H1 (cell line): ENCODE measurements at places on chromosomes 12 and 14. TPM values are rescaled to one million over a fixed set of nuclear protein-coding genes. Genes with fewer than 3 reads are reported as not detected.

Gene WDHD1
- 79.9 and 87.9 TPM in 2 replicates for total RNA-seq

Gene RPGRIP1
- 0.63 and 0.65 TPM in 2 replicates for total RNA-seq

Gene LLPH
- 29.9 and 31.3 TPM in 2 replicates for total RNA-seq

Gene SYNDIG1L
- total RNA-seq: 3.0 and 3.5 TPM in 2 replicates

Gene ULK1
- 44.1 and 48.5 TPM in 2 replicates for total RNA-seq

Gene DHRS7
- 26.1 and 27.5 TPM in 2 replicates for total RNA-seq

Gene AQP6
- total RNA-seq: 0.17 TPM in 1 of 2 replicates, not detected in the other

Gene INHBC
- total RNA-seq: not detected in 2 replicates

Gene VDR
- 0.34 and 0.65 TPM in 2 replicates for total RNA-seq

Gene C12orf54
- total RNA-seq: not detected in 2 replicates

Gene BCL11B
- total RNA-seq: 5.9 TPM in 2 replicates

Gene SMIM41
- 0.28 and 0.31 TPM in 2 replicates for total RNA-seq

Gene BRMS1L
- total RNA-seq: 10.9 and 11.8 TPM in 2 replicates

Gene RIC8B
- 23.6 and 25.3 TPM in 2 replicates for total RNA-seq

Gene GMFB
- total RNA-seq: 75.9 and 77.3 TPM in 2 replicates

Gene SRGAP1
- 5.5 and 7.3 TPM in 2 replicates for total RNA-seq

Gene IFI27
- total RNA-seq: 0.76 and 1.0 TPM in 2 replicates

Gene CSRP2
- 227 and 228 TPM in 2 replicates for total RNA-seq

Gene KLRC4
- not detected in 2 replicates for total RNA-seq

Gene CD27
- 0.28 TPM in 1 of 2 replicates, not detected in the other for total RNA-seq
